Left kidney (tissue), 8 donors: ENCODE measurements at places on chromosomes 13 and 19. TPM values are rescaled to one million over a fixed set of nuclear protein-coding genes. Genes with fewer than 3 reads are reported as not detected.

Gene ZNF417
- 43.8 TPM for polyA plus RNA-seq

Gene ZIC2
- polyA plus RNA-seq: 0.18 TPM

Gene PTPRS
- 71.2 TPM for polyA plus RNA-seq

Gene TUBGCP3
- 41.9 TPM for polyA plus RNA-seq

Gene TDRD12
- polyA plus RNA-seq: 1.1 TPM

Gene DACH1
- polyA plus RNA-seq: 120 TPM

Gene ABCC4
- 24.7 TPM for polyA plus RNA-seq

Gene SBK3
- polyA plus RNA-seq: 0.58 TPM

Gene IL4I1
- polyA plus RNA-seq: 2.7 TPM

Gene AP1M2
- 35.5 TPM for polyA plus RNA-seq

Gene MYO1F
- 10.8 TPM for polyA plus RNA-seq

Gene KASH5
- 0.17 TPM for polyA plus RNA-seq

Gene CTXN1
- 12.6 TPM for polyA plus RNA-seq

Gene COPE
- 89.5 TPM for polyA plus RNA-seq

Gene SERTAD3
- polyA plus RNA-seq: 30.6 TPM

Gene DIRAS1
- polyA plus RNA-seq: 3.6 TPM

Gene HNRNPM
- 472 TPM for polyA plus RNA-seq

Gene MIR17HG
- 7.0 TPM for polyA plus RNA-seq

Gene NCAN
- 0.05 TPM for polyA plus RNA-seq

Gene CEACAM20
- not detected for polyA plus RNA-seq

Gene ZNF548
- 34.8 TPM for polyA plus RNA-seq

Gene RFPL4AL1
- polyA plus RNA-seq: 0.25 TPM

Gene ZNF416
- 9.3 TPM for polyA plus RNA-seq

Gene ALG5
- polyA plus RNA-seq: 58.8 TPM

Gene LIM2
- polyA plus RNA-seq: 0.18 TPM

Gene VSIG10L
- 4.6 TPM for polyA plus RNA-seq

Gene CGB3
- polyA plus RNA-seq: not detected

Gene S1PR5
- polyA plus RNA-seq: 0.57 TPM

Gene PGLYRP1
- 0.32 TPM for polyA plus RNA-seq

Gene ITGBL1
- 0.90 TPM for polyA plus RNA-seq

Gene PSG1
- polyA plus RNA-seq: not detected

Gene CRLF1
- 3.4 TPM for polyA plus RNA-seq

Gene ZNF440
- polyA plus RNA-seq: 28.8 TPM

Gene SYNGR4
- not detected for polyA plus RNA-seq

Gene ZIM2
- 4.6 TPM for polyA plus RNA-seq

Gene RXFP2
- polyA plus RNA-seq: 1.3 TPM

Gene COX7A1
- polyA plus RNA-seq: 25.6 TPM

Gene NACC1
- 20.6 TPM for polyA plus RNA-seq

Gene FUT6
- polyA plus RNA-seq: 13.4 TPM

Gene IL12RB1
- 0.28 TPM for polyA plus RNA-seq

Gene ZNF296
- polyA plus RNA-seq: 0.98 TPM

Gene LACC1
- polyA plus RNA-seq: 4.5 TPM

Gene NUDT15
- polyA plus RNA-seq: 30.5 TPM

Gene CRX
- 0.15 TPM for polyA plus RNA-seq

Gene ZNF729
- 0.91 TPM for polyA plus RNA-seq

Gene HCN2
- polyA plus RNA-seq: 0.32 TPM

Gene CCL25
- polyA plus RNA-seq: 0.15 TPM

Gene DPF1
- polyA plus RNA-seq: 2.0 TPM

Gene ABHD13
- 15.7 TPM for polyA plus RNA-seq

Gene PTBP1
- 395 TPM for polyA plus RNA-seq

Gene IRGC
- not detected for polyA plus RNA-seq

Gene CIRBP
- polyA plus RNA-seq: 895 TPM

Gene KRTDAP
- polyA plus RNA-seq: 0.52 TPM
